NCI-H226 (cell line): ENCODE measurements at places on chromosomes 2 and 18.

DNA sequence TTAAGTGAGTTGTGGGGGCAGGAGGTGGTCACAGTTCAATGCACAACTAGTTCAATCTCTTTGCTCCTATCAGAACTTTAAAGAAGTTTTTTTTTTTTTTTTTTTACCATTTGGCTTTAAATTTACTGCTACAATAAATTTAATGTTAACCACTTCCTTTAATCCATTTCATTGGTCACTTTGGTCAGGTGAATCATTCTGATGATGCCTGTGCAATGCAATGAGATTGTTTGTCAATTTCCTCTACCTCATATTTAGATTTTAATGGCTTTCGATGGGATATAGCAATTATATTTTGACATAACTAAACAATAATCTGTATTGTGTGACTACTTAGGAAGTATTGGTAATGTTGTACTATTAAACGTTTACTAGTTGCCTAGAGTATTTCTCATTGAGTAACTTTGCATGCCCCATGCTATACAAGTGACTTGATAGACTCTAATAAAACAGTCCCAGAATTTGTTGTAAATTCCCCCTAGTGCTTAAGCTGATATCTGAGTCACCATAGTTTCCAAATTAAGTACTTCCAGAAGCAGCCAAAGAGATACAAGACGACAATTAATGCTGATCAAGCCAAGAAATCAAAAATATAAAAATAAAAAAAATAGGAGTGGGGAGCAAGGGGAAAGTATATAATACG, 52.9 kb upstream of the SERPINB2 start:
- no peak for DNase-seq

DNA sequence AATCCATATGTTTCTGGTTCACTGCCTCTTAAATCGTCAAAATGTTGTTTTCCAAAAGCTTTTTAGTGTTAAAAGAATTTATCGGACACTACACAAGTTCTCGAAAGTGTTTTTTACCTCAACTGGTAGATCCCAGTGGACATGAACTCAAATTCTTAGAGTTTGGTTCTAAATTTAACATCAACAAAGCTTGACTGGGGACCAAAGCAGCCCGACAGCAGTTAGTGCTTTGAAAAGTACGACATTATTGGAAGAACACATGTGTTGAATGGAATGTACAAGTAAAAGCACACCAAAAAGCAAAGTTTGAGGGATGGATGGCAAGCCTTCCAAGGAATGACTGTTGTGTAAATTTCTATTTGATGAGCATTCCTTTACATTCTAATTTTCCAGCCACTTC, 803.9 kb upstream of the POU3F3 start:
- no peak for DNase-seq

GRCh38 chr2:74768401-74768914, 65.5 kb upstream of the HK2 start:
- peak; percentile 38 for DNase-seq

GRCh38 chr2:176814274-176814673, 398.3 kb upstream of the HNRNPA3 start:
- DNase-seq: no peak

GRCh38 chr2:131104487-131105155, 515 bp upstream of the PLEKHB2 start:
- DNase-seq: peak; percentile 67

DNA sequence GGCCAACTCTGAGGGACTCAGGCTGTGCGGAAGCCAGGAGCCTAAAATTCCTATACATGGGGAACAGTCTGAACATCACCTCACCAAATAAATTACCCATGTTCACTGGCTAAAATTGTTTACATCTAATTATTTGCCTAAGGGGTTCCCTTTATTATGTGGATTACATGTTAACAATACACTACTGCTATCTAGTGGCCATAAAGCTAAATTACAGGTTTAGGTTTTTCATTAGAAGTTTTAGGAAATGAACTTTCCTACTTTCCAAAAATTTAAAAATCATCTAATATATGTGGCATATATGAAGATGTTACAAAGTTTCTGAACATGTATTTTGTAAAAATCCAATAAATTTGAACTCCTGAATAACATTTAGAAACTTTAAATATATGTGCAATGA, 40.3 kb downstream of the PLA2R1 start:
- DNase-seq: no peak

DNA sequence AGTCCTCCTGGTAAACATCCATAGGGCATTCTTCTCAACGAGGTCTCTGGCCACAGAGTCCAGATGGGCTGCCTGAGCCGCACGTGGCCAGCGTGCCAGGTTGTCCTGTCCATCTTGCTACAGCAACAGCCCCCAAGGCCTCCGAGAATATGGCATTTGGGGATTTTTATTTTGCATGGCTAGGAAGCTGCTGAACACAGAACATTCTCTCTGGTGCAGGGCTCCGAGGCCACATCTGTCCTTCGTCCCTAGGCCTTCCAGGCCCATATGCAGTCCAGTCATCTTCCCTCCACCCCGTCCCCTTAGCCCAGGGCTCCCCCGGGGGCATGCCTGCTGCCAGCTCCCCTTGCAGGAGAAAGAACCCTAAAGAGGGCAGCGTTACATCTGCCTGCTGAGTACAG, 2.3 kb downstream of the HDAC4 start:
- DNase-seq: no peak

- peak; percentile 92 for DNase-seq
Observed at GRCh38 chr2:240224676-240225075, 84.2 kb upstream of the OTOS start.

DNA sequence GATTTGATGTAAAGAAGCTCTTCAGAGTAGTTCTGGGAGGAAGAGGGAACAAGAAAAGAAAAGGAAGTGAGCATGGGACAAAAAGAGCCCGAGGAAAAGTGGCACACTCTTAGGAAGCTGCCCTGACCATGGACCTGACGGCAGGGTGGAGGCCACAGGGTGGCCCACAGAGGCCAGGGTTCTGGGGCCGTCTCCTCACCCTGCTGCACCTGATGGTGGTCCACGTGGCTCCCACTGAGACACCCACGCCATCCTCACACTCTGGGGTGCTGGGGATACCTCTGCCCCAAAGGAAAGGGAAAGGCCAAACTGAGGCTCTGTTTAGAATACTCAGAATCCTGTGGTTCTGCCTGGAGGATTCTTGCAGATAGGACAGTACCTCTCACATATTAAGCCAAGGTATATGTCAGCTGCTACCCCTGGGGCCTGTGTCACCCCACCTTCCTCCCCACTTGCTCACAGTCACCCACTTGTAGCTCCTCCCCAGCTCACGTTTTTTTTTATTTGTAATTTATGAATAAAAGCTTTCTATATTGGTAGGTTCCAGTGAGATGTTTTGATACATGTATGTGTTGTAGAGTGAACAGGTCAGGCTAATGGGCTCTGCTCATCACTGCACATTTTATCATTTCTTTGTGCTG, 171.1 kb downstream of the LDLRAD4 start:
- no peak for DNase-seq
